Bronchial epithelial cell (primary cell): ENCODE measurements at places on chromosomes 2 and 18.

DNA sequence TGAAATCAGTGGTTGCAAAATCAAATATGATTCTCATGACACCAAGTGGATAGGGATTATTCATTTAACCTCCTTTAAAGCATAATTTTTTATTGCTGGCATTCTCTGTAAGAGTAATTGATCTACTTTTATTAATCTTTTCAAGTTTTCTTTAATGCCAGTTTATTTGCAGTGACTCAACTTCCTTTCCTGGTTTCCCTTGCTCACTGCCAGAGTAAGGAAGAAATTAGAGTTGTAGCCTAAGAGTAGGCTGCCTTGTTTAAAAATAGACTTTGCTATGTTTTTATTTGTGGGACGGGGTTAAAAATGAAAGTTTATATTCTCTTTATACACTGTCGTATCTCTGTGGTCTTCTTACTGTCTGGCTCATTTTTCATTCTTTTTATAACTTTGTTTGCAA lies 148.6 kb downstream of the WDR7 start:
- peak; percentile 22 for DNase-seq

GRCh38 chr2:120219291-120219690 lies 3.9 kb downstream of the TMEM185B start:
- DNase-seq: no peak

DNA sequence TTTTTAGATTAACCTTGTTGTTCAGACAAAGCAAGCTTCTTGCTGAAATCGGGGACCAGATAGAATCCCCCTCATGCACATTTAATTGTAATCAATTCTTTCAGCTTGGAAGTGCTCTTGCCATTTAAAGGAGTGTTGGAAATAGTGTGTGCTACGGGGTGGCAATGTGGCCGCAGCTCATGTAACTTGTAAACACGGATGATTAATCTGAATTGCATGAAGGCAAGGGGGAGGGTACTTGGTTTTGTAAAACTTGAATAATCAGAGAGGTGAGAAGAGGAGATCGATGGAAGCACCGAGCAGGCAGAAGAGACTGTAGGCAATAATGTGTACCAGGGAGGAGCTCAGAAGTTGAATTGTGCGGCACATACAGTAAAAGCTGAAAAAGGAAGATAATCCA lies 273.5 kb downstream of the PTGR3 start:
- DNase-seq: peak; percentile 23

DNA sequence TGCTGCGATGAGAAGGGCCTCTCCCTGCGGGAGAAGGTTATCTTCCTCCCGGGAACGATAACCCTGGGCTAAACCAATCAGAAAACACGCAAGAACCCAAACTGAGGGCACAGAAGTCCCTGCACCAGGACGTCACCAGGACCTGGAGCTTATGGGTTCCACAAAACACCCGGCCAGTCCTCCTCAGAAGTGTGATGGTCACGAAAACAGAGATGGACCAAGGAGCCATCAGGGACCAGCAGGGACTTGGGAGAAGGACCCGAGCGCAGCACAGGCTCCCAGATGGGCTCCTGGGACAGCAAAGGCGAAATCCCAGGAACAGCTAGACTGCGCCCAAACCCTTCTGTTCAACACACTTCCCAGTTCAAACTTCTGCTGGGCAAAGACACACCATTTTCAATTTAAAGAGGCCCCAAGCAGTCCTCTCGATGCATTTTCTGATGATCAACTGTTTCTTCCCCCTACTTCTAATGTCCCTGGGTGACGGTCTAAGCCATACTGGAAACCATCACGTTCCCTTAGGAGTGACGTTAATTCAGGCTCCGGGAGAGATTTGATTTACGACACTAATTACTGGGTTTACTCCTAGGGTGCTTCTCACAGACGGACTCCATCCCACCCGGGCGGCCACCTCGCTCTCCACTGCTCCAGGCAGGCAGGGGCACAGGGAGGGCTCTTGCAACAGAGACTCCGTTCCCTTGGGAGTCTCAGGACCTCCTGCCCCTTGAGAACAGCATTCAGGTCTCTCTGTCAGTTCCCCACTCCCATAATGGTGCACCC lies 29.2 kb downstream of the ZNF516 start:
- no peak for DNase-seq

GRCh38 chr2:26579723-26580040 lies 61.5 kb downstream of the CIB4 start:
- no peak for DNase-seq

DNA sequence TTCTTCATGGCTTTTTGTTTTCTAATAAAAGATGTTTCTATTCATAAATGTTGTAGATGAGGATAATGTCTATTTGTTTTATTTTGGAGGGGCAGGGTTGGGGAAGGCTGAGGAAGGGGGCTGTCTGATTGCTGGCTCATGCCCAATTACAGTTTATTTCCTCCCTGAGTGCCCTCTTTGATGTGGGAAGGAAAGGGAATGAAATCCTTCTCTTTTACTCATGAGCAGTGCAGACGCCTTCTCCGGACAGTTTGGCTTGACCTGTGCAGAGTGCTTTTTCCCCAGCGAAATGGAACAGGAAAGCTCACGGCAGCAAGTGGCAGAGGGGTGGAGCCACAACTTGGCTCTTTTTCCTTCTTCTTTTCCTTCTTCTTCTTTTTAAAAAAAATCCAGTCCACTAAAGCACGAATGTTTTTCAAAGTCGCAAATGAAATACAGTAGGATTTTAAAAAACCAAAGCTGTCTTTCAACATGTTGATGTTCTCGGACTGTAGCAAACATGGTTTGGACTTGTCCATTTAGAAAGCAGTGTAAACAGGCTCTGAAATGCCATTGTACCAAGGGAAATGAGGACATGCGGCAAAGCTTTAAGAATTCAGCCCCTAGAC lies 34.5 kb downstream of the RAB31 start:
- DNase-seq: no peak

GRCh38 chr2:1287427-1287826 lies 125.8 kb upstream of the TPO start:
- no peak for DNase-seq

DNA sequence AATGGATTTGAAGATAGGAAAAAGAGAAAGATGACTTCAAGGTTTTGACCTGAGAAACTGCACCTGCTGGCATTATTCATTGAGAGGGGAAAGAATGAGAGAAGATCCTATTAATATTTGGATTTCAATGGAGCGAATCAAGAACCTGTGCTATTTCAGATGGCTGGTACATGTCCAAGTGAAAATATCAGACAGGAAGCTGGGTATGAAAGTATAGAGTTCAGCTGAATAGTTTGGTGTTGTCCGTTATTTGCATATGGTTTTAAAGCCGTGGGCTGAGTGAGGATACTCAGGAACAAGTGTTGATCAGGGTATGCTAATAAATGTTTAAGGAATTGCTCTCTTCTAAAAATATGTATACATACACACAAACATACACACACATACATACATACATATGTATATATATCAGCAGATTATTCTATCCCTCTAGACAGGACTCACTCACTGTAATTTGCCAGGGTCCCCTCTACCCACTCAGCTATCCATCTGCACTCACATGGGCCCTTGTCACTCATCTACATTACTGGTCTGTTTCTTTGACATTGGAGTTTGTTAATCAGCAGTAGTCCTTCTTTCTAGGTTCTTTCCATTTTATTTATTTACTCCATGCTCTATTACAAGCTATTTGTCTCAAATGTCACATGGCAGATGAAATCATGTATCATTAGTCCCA lies 33.9 kb upstream of the IKZF2 start:
- no peak for DNase-seq

DNA sequence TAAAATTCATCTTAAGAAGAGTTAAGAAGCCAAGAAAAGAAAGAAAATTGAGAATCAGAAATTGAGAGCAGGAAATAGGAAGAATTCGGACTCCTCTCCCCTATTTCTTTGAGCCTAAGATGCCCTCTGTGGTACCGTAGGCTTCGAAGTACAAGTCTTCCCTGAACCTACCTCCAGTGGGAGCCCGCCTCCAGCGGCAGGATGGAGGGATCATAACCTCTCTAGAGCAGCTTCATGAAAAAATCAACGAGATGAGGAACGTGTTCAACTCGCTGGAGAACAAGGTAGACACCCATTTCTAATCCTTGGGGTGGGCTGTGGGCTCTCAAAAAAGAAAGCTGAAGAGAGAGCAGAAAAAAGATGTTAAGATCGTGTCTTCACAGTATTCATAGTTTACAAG lies 36.3 kb downstream of the ARHGEF33 start:
- DNase-seq: no peak

DNA sequence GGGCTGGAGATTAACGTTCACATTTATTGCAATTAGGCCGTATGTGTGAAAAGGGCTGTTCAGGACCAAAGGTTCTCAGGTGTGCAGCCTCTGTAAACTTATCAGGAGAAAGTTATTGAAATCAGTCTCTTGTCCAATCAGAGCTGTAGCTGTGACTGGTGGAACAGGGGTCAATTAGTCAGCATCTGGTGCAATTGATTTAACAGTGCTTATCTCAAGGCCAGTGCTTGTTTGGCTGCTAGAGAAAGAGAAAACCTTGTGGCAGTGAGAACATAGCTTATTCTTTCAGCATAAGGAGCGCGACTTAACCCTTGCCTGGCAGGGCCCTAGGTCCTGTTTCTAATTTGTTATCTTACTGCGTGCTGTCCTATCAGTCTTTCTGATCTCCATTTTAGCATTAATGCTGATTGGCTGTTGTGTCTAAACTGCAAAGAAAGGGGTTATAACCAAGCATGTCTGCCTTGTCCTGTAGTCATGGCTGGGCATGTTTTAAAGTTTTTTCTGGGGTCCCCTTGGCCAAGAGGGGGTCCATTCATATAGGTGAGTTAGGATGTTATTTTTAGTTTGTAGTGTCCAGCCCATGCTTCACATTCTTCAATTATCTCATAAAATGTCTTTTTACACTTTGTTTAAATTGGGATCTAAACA lies 66.4 kb downstream of the CYB5A start:
- DNase-seq: peak; percentile 33

DNA sequence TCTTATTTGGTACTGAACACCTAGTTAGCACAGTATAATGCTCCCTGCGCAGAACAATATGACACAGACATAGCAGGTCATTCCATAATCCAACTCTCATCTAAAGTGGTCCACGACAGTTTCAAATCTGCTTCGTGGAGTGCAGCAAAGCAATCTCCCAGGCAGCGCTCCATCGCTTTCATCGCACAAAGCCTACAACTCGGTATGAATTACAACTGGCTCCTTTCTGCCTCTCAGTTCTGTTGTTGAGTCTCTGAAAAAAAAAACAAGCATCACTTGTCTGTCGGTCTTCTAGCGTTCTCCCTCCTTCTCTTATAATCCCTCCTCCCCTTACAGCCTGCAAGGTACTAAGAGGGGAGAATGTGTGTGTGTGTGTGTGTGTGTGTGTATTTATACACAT lies 123.5 kb downstream of the FIGN start:
- DNase-seq: no peak

DNA sequence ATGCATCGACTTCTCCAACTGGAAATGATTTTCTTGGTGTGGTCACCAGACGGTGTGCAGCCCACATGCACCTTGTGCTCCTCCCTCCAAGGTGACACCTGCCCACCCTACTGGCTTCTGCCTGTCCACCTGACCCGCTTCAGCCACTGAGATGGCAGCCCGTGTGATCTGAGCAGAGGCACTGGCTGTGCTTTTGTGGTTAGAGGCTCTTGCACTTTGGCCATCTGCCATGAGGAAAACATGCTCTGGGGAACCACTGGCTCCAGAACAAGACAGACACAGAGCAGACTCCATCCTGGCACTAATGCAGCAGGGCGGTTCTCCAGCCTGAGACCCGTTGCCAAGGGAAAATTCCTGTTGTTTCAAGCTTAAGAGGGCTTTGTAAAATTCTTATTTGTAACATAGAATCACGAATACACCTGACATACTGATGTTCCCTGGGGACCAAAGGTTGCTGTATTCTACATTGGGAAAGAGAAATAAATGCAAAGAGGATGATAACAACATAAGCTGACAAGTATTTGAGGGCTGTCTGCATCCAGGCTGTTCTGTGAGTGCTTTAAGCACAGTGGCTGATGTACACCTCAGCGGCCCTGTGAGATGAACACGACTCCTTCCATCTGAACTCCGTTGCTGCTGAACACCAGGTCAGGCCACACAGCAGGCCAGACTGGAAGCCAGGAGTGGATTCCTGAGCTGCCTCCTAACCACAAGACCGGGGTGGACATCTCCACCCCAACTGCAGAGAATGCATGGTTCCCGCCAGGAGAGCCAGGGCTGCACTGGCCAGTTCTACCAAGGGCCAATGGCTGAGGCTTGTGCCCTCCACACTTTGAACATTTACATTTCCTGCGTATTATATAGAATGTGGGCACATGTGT lies 820.4 kb downstream of the GALR1 start:
- no peak for DNase-seq

DNA sequence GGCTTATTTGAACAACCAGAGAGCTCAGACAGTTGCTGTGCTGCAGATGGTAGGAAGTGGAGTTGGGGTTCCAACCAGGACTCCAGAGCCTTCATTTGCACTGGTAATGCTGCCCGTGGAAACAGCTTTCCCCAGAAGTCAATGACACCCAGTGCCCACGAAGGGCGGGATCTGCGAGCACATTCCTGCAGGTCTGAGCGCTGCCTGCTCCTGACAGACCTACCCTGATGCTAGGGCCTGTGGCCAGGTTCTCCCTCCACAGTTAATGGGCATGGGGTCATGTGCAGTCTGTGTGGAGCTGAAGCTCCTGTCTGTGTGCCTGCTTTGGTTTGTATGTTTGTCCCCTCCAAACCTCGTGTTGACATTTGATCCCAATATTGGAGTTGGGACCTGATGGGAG lies 299.0 kb upstream of the HS6ST1 start:
- DNase-seq: no peak

GRCh38 chr18:42976869-42977590 lies 138.5 kb downstream of the RIT2 start:
- DNase-seq: no peak

DNA sequence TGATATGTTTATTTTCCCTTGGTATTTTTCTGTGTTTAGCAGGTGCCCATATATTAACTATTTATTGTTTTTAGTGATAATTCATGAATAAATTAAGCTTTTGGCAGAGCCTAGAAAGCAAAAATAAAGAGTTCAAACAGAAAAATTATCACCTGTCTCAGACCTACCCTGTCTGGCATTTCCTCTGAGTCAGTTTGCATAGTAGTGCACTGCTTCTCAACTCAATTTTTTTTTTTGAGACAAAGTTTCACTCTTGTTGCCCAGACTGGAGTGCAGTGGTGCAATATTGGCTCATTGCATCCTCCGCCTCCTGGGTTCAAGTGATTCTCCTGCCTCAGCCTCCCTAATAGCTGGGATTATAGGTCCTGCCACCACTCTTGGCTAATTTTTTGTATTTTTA lies 793.9 kb downstream of the SUCLG1 start:
- peak; percentile 70 for DNase-seq

GRCh38 chr18:14961991-14962390 lies 214.0 kb downstream of the ANKRD30B start:
- DNase-seq: no peak

DNA sequence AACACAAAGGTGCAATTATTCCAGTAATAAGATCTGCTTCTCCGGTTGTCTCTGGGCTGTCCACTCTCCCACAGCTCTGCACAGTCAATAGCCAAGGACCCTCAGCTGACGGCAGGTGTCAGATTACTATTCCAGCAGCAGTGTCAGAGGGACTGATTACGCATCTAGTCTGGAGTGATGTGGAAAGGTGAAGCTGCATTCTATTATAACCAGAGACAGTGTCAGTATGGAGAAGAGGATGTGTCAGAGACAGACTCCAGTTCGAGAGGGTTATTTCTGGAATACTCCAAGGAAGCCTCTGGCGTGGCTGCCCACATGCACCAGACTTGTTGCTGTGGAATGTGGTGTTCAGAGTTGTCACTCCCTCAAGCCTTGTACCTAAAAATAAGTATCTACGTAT lies 163.6 kb upstream of the TMEM200C start:
- DNase-seq: peak; percentile 1

- DNase-seq: no peak
These were observed 16.4 kb upstream of the NFATC1 start for GRCh38 chr18:79379251-79379905.

GRCh38 chr2:24183366-24184069 lies 8.7 kb downstream of the FAM228A start:
- peak; percentile 5 for DNase-seq

GRCh38 chr18:48897531-48897930 lies 53.2 kb downstream of the SMAD7 start:
- DNase-seq: no peak
